Cerebellar nuclear complex (tissue), 1 donor: ENCODE measurements at places on chromosomes 7 and 10.

GRCh38 chr10:4191354-4191753, 406.3 kb upstream of the KLF6 start:
- DNase-seq = no peak

- no peak for DNase-seq
Observed at GRCh38 chr10:34801097-34801733, 13.9 kb downstream of the PARD3 start.

GRCh38 chr10:56496186-56496486, 135.1 kb upstream of the ZWINT start:
- DNase-seq = no peak

- no peak for DNase-seq
Observed at GRCh38 chr10:24120646-24121045, 88.3 kb upstream of the KIAA1217 start.

DNA sequence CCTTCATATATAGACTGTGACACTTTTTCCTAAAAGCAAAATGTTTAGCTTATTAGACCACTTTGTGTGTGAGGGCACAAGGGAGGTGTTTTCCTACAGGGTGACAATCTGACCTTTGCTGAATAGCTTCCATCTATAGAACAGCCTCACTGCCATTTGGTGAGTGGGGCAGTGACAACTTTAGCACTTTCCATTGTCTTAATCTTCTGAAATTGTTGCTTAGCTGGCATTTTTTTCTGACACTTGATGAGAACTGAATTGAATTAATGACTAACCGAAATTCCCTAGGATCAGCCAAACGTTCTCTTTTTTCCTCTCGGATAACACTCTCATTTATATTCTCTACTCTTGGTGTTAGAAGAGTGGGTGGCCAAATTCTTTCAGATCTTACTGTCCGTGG, 30.2 kb downstream of the KDM7A start:
- no peak for DNase-seq

DNA sequence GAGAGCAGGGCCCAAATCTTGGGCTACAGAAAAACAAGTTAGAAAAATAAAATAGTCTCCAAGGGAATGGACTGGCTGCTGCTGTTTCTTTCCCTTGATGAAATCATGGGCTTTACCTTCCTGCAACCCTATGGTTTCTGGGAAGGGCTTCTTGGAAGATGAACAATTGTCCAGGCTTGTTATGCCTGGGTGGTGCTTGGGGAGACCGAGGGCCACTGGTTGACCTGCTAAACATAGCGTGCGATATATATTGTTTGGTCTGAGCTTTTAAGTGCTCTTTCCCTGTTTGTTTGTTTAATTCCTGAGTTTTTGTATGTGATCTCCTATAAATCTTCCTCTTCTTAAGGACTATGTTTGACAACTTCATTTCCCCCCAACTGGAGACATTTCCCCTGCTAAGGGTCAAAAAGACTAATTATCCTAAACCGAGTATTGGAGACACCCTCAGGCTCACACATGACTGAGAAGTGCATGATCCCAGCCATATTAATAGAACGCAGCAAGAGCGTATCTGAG, 37.9 kb downstream of the SLC25A28 start:
- DNase-seq = no peak

DNA sequence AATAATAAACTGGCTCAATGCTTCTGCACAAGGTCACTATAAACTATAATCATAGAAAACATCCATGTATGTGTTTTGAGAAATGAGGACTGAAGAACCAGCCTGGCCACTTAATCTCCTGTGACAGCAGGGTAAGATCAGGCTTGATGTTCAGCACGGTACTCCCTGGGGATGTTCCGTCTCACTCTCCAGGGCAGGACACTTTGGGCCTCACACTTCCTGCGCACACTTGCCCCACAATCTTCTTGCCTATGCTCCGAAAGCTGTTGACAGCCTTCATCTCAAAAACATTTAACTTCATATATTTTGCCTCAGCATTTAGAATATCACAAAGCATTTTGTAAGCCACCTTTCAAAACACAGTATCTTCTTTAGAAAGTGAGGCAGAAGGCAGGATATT, 92.7 kb downstream of the PARD3 start:
- DNase-seq = no peak

GRCh38 chr10:29256586-29256985, 32.3 kb upstream of the LYZL1 start:
- DNase-seq = no peak

GRCh38 chr10:131556897-131557495, 245.5 kb upstream of the TCERG1L start:
- no peak for DNase-seq

- no peak for DNase-seq
Observed at GRCh38 chr7:95327356-95327755, 3.0 kb upstream of the PON1 start.

GRCh38 chr7:68694656-68695055, 903.6 kb upstream of the AUTS2 start:
- DNase-seq = no peak

DNA sequence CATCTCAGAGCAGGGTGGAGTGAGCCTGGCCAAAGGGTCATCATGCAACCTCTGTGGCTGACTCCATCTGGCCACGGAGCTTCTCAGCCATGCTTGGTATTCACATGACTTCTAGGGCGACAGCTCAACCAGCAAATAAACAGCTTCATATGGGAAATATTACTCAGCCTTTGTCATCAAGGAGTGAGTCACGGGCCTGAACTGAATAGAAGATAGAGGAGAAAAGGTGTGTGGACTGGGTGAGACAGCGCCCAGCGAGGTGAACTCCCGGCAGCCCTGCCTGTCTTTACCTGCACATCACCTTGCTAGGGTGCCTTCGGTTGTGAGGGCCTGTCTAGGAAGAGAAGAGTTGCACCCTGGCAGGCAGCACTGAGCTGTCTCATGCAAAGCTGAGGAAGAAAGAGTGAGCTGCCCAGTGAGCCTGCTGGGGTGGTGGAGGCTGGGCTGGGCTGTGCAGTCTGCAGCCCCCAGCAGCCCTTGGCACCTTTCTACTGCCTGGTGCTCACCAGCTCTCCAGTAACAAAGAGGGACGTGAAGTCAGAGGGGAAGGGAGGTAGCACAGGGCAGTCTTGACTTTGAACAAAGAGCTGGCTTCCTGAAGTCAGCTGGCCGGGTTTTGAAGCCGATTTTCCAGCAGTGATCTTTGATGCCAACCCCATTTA, 114.2 kb downstream of the EGFR start:
- DNase-seq = no peak

DNA sequence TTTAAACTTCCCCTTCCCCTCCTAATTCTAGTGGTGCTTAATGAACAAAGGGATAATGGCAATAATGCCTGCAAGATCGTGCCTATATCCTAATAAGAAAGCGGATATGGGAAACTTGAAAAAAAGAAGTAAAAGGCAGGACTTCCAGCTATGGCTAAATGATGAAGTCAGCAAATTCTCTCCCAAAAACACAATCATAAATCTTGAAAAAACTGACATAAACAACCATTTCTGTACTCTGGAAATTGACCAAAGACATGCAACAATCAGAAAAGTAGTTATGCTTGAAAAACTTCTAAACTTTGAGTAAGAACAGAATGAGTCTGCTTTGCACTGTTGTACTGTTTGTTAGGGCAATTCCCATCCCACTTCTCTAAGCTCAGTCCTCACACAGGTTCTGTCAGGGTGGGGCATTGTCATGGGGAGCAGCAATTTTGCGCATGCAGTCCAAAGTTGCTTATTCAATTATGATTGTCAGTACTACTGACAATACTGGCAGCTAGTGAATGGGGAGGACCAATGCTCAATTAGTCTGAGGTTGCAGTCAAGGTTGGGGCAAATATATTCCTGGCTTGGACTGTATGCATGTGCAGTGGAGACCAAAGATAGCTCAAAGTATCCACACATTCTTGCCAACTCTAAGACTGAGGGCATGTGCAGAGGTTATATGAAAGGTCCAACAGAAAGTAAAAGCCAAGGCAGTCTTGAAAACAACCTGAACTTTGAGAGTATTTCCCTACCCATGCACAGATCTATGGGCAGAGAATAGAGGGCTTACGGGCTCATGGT, 34.1 kb upstream of the ARHGAP22 start:
- no peak for DNase-seq

- no peak for DNase-seq
Observed at GRCh38 chr10:80407812-80408241, 524 bp upstream of the PRXL2A start.

DNA sequence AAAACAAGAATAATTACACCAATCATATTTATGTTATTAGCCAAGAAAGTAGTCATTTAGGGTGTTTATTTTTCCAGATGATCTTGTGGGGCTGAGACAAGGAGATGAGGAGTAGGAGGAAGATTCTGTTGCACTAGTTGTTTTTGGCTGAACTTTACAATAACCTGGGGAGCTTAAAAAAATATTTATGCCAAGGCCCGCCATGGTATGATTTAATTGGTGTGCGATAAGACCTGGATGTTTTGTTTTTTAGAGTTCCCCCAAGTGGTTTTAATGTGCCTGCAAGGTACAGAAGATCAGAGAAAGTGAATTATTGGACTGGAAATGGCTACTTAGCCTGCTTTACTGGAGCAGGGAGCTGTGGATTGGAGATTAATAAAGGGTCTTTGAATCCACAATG, 7.1 kb upstream of the ZNF282 start:
- no peak for DNase-seq

- DNase-seq = no peak
Observed at GRCh38 chr7:55964261-55965099, at the start of gene NIPSNAP2. NIPSNAP2 (plus strand) TSS chr7:55964585; CDS start chr7:55964610, 25 bp downstream.

DNA sequence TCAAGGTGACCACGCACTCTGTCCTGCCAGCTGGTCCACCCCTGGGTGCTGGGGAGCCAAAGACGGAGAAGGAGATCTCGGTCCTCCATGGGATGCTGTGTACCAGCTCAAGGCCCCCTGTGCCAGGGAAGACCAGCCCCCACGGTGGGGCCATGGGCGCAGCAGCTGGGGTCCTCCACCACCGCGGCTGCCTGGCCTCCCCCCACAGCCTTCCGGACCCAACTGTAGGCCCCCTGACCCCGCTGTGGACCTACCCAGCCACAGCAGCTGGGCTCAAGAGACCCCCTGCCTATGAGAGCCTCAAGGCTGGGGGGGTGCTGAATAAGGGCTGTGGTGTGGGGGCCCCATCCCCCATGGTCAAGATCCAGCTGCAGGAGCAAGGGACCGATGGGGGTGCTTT, 5.4 kb downstream of the NYAP1 start:
- DNase-seq = no peak

DNA sequence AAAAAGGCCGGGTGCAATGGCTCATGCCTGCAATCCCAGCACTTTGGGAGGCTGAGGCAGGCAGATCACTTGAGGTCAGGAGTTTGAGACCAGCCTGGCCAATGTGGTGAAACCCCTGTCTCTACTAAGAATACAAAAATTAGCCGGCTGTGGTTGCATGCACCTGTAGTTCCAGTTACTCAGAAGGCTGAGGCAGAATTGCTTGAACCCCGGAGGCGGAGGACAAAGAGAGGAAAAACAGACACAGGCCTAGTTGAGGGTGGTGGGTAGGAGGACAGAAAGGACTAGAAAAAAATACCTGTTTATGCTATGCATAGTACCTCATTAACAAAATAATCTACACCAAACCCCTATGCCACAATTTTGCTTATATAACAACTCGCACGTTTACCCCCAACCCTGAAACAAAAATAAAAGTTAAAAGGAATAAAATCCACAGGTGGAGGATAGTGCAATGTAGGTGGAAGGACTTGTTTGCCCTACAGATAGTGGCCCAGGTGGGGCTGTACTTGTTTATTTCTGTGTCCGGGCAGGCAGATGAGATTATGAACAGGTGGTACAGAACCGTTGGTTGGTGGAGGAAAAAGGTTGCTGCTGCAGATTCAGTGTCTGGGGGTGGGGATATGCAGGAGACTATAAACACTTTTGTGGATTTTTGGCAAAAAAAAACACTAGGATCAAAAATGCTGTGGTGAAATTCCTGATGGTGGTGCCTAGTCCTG, 5.1 kb downstream of the ZNF680 start:
- no peak for DNase-seq

DNA sequence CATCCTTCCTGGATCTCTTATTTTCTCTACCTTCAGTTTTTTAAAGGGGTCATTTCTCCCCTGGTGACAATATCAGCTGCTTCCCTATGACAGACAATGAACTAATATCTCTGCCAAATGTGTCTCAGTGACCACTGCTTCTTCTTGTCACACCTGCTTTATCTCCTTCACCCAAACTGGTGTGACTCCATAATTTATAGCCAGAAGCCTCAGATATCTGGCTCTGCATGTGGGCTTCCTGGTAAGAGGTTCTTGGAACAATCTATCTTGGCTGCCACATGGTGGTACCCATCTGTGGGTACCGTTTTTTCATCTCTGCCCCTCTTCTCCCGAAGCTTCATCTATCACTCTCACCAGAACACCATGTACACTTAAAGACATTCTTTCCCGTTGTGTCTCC, 37.0 kb downstream of the CPVL start:
- no peak for DNase-seq

DNA sequence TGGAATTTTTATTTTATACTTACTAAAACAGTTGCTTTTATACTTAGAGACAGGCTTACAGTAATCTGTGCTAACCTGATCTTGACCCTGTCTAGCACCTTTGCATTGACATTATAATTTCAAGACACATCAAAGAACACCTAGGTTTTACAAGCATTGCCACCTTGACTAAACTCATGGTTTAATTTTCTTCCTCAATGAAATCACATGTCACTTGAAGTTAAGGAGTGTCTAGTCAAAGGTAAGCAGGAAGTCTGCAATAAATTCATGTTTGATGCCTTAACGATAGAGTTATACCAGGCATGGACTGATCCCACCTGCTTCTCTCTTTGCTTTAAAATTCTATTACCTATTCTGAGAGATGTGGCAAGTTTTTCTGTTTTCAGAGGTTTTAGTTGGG, 62.4 kb downstream of the ZNF800 start:
- DNase-seq = no peak

GRCh38 chr7:95457947-95458346, 23.1 kb upstream of the PON2 start:
- no peak for DNase-seq

DNA sequence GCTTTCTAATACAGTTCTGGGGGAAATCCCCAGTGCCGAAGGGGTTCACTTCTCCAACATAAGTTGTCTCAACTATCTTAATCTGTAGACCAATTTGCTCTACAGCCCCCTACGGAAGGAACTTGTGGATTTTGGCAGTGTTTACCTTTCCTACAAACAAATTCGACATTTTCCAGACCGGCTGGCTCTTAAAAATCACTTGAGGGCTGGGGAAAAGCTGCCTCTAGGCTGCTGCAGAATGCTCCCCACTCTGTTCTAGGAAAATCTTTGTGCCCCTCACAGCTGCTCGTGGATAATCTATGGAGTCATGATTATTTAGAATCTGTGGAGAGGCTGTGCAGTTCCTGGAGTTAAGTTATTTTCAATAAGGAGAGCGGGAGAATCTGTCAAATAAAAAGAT, 474.6 kb upstream of the FZD8 start:
- no peak for DNase-seq

- no peak for DNase-seq
Observed at GRCh38 chr10:119406601-119407253, 135.8 kb downstream of the RGS10 start.

DNA sequence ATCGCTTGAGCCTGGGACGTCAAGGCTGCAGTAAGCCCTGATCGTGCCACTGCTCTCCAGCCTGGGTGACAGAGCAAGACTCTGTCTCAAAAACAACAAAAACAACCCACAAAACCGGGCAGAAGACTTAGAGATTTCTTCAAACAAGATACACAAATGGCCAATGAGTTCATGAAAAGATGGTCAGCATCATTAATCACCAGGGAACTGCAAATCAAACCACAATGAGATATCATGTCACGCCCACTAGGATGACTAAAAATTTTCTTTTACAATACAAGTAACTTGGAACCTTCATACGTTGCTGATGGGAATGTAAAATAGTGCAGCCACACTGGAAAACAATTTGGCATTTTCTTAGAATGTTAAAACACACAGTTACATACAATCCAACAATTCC, 77.3 kb upstream of the GRID1 start:
- no peak for DNase-seq

GRCh38 chr7:83362871-83363550, 200.3 kb upstream of the PCLO start:
- no peak for DNase-seq
